ENCODE measurements at places on chromosomes 2 and 18.

DNA sequence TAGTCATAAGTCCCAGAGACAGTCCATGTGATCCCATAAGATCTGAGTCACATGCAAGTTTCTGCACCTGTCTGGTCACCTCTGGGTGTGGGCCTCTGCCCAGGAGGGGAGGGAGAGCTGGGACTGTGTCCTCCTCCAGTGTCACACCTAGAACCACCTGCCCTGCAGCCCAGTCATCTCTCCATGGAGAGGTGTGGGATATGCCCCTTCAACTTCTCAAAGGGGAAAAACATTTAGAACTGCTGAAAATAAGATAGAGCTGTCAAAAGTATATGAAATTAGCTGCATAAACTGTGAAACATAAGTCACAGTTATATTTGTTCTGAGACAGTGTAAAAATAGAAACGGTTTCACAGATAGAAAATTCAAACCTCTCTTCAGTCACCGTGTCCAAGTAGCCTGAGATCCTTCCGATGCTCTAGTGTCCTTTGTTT is 55.4 kb downstream of the NGEF start:
- no peak for DNase-seq

DNA sequence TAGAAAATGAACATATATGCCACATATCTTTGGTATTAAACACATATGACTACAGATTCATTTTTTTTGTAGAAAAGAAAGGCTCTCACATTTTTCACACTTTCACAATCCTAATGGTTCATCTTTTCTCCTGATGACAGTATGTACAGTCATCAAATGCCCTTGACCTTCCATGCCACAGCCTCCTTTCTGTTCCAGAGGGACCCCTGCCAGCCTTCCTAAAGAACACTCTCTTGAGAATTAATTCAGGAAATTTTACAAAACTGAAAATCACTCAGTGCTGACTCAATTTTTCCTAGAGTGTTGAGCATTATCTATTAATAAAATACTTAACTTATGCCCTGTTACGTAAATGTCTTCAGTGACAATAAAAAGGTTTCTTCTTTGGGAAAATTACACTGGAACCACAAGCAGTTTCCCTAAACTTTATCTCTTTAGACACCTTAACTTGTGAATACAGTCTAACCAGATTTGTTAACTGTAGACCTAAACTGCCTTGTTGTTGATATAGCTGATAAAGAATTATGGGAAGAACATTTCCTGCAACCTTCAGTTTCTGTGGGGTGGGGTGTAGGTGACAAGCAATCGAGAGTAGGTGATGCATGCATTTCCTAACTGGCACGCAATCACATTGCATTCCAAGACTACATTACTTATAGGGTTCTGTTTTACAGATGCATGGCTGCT is 15.3 kb upstream of the ACOXL start:
- no peak for DNase-seq

GRCh38 chr2:114762376-114762775 is 319.9 kb downstream of the DPP10 start:
- no peak for DNase-seq

DNA sequence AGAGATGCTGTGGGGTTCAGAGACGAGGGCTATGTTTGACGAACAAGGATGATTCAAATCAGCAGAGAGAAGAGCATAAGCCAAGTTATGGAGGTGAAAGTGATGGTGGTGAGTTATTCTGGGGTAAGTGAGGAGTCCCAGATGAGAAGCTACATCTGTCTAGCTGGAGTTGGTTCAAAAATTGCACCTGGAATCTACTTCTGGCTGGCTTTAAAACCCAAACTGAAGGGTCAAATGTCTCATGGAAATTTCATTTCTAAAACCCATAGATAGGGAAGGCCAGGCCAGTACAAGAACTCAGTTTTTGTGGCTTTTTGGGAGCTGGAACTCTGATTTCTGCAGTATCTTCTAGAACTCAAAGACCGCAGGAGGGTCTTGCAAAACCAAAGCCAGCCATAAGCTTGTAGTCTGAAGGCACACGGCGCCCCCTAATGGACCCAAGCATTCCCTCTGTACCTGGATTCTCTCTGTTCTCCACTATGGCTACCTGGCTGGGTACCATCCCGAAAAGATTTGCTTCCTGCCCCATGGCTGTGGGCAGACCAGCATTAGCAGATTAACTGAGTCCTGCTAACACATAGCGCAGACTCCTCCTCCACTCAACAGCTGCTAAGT is 229.1 kb upstream of the SLC14A2 start:
- DNase-seq = no peak

DNA sequence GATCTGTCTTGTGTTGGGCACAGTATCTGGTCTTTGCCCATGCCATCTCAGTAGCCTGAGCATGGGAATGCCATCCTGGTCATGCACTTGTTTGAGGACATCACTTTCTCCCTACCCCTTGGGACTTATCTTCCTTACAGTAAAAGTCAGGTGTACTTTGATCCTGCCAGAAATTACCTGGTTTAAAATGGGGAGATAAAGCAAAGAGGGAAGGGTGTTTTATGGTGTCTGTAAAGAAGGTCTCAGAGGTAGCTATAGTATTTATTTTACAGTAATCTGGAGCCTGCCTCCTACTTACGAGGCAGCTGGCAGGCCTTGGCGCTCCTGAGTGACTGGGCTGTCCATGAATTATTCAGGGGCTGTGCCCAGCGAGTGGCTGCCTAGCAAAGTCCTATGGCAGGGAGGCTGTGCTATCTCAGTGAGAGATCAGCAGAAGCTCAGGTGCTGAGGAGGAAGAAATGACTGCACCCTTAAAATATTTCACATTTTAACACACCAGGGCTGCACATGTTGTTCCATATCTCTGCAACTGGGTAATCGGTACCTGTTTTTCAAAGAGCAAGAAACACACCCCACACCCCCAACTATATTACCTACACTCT is 93.9 kb downstream of the SPTBN1 start:
- DNase-seq = no peak

GRCh38 chr2:236752096-236752495 is 182.5 kb downstream of the ACKR3 start:
- no peak for DNase-seq

- no peak for DNase-seq
Measured at GRCh38 chr2:197759013-197759412, 26.1 kb downstream of the BOLL start.

- DNase-seq = no peak
Measured at GRCh38 chr2:216845426-216845825, 14.4 kb downstream of the TNP1 start.

- no peak for DNase-seq
Measured at GRCh38 chr18:51957001-51957400, 383.0 kb upstream of the DCC start.

GRCh38 chr2:232871418-232871834 is 1.4 kb downstream of the SNORC start:
- DNase-seq = no peak

DNA sequence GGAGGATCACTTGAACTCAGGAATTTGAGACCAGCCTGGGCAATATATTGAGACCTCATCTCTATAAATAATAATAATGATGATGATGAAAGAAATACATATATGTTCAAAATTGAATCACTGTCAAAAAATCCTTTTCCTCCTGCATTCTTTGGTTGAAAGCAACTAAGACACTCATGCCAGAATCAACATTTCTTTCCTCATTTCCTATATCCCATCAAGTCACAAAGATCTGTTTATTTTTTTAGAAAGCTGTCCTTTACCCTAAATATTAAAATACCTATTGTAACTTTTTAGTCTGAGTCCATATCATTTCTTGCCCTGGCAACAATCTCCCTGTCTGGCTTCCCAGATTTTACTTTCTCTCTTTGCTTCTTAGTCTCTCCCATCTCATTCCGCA is 31.8 kb upstream of the PPP4R3B start:
- DNase-seq = no peak

Measured in T follicular helper cell (primary cell).